ENCODE measurements at places on chromosomes 13 and 19.

DNA sequence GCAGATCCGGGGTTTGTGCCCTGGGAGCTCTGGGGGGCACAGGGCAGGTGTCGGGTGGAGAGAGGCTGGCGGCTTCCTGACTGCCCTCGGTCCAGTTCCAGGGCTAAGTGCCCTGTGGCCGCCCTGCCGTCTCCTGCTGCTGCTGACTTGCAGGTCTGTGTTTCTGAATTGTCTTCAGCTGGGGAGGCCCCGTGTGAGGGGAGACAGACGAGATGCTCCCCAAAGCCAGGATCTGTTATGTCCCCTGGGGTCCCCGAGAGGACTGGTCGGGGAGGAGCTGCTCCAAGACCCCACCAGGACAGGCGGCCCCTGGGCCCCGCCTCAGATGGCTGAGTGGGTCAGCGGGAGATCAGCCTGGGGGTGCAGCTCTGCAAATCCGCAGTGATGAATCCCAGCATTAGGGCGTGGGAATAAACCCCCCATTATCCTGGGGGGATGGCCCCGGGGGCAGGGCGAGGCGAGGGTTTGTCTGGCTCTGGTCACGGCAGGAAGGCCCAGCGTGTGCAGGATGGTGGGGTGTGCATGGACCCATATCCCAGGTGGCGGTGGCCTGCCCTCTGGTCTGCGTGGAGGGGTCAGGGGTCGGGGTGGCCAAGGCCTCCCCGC lies 4.7 kb downstream of the HCN2 start:
- no peak overlapping the region for H3K4me3 ChIP-seq
- DNase-seq, result no peak
- H3K4me1 ChIP-seq, result no peaks in the 10 kb centered on the region
- no peak overlapping the region for H3K27ac ChIP-seq

GRCh38 chr13:39596176-39596575 lies 6.8 kb downstream of the LHFPL6 start:
- peaks cover 30% of the 10 kb centered on the region for H3K27me3 ChIP-seq
- H3K4me3 ChIP-seq, result no peak overlapping the region
- no peak overlapping the region for H3K27ac ChIP-seq
- no peaks in the 10 kb centered on the region for H3K36me3 ChIP-seq
- no peak for DNase-seq

DNA sequence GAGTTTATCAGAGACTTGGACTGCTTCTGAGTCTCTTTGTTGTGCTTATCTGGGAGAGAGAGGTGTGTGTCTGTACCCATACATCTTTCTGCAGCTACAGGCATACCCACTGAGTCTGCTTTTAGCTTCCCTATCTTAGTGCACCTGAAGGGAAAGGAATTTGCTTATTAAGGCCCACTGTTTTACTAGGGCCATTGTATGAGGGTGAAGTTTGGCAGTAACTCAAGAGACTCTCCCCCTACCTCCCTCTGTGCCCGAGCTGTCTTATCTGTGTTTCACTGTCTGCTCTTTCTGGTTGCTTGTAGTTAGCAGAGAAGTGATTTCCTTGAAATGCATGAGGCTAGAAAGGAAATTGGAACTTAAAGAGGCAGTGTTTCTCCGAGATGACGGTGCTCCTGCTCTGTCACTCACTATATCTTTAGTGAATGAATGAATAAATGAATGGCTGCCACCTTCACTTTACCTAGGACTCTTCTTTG lies 678 bp upstream of the CD33 start:
- peaks cover 5% of the 10 kb centered on the region for H3K36me3 ChIP-seq
- peak overlapping the region; percentile 57 for H3K27ac ChIP-seq
- no peak for DNase-seq
- H3K27me3 ChIP-seq, result peaks cover 62% of the 10 kb centered on the region
- peaks cover 29% of the 10 kb centered on the region for H3K4me1 ChIP-seq

GRCh38 chr13:60338754-60339153 lies 58.3 kb upstream of the TDRD3 start:
- H3K4me3 ChIP-seq, result no peak overlapping the region
- H3K36me3 ChIP-seq, result no peaks in the 10 kb centered on the region
- DNase-seq, result no peak
- H3K4me1 ChIP-seq, result no peaks in the 10 kb centered on the region
- peaks cover 19% of the 10 kb centered on the region for H3K27me3 ChIP-seq

DNA sequence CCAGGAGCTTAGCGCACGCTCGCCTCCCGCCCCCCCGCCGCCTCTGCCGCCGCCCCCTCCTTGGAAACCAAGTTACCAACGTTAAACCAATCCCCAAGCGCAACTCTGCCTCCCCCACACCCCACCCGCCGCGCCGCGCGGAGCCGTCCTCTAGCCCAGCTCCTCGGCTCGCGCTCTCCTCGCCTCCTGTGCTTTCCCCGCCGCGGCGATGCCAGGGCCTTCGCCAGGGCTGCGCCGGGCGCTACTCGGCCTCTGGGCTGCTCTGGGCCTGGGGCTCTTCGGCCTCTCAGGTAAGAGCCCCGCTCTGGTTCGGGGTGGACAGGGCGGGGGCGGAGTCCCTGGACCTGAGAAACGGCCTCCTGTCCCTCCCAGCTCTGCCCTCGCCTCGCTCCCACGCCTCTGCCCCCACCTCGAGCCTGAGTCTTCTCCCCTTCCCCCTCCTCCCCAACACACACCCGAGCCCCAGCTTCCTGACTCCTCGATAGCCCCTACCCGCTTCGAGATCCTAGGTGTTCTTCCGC lies at the start of gene ICAM5:
Gene ICAM5 (plus strand): TSS at position 117 of the 521 bp plus-strand sequence. CDS start 92 bp downstream, at position 209.
- peaks cover 68% of the 10 kb centered on the region for H3K27me3 ChIP-seq
- H3K36me3 ChIP-seq, result peaks cover 15% of the 10 kb centered on the region
- DNase-seq, result peak; percentile 63
- H3K4me1 ChIP-seq, result peaks cover 54% of the 10 kb centered on the region
- peak within 1 kb of the TSS; percentile 77 for H3K4me3 ChIP-seq
- peak within 1 kb of the TSS; percentile 62 for H3K27ac ChIP-seq

GRCh38 chr13:103762523-103762922 lies 696.3 kb upstream of the SLC10A2 start:
- H3K27ac ChIP-seq, result no peak overlapping the region
- no peaks in the 10 kb centered on the region for H3K4me1 ChIP-seq
- H3K4me3 ChIP-seq, result no peak overlapping the region
- no peak for DNase-seq
- H3K27me3 ChIP-seq, result no peaks in the 10 kb centered on the region

Data from activated naive CD8-positive, alpha-beta T cell treated with anti-CD3 and anti-CD28 coated beads, Interleukin-2, amount 10 ng/mL, durations not matched to agents 7 days and 5 days (primary cell).